ENCODE measurements at places on chromosomes 16 and 17.

GRCh38 chr17:38598536-38598935 lies 7.2 kb downstream of the SRCIN1 start:
- DNase-seq: no peak

GRCh38 chr17:40350689-40351358 lies 13.7 kb downstream of the GJD3 start:
- DNase-seq: no peak

DNA sequence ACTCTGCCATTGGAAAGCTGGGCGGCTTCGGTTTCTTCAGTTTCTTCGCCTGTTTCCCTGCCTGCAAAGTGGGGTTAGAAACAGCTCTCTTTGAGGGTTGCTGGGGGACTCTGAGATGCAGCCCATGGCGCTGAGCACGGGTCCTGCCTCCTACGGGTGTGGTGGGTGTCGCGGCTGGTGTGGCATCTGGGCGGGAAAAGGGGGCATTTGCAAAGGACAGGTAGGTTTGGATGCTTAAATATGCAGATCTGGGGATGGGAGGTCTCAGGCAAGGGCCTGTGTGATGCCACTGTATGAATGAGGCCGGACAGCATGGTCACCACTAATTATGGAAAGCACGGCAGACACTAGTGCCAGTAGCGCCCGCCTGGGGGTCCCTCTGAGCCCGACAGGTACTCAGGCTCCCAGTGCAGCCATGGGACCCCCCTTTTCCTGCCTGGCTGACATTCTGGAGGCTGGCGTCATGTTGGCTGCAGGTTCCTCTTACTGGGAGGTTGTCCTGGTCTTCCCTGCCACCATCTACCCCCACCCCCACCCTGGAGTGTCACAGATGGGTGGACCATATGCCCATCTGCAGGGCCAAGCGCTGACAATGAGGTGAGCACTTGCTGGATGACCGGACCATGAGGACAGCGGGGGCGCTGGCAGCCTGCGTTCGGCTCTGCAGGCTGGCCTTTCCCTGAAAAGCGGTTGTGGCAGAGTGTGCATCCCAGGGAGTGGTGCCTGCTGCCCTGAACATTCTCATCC lies 237.7 kb downstream of the SEC14L1 start:
- DNase-seq: no peak

DNA sequence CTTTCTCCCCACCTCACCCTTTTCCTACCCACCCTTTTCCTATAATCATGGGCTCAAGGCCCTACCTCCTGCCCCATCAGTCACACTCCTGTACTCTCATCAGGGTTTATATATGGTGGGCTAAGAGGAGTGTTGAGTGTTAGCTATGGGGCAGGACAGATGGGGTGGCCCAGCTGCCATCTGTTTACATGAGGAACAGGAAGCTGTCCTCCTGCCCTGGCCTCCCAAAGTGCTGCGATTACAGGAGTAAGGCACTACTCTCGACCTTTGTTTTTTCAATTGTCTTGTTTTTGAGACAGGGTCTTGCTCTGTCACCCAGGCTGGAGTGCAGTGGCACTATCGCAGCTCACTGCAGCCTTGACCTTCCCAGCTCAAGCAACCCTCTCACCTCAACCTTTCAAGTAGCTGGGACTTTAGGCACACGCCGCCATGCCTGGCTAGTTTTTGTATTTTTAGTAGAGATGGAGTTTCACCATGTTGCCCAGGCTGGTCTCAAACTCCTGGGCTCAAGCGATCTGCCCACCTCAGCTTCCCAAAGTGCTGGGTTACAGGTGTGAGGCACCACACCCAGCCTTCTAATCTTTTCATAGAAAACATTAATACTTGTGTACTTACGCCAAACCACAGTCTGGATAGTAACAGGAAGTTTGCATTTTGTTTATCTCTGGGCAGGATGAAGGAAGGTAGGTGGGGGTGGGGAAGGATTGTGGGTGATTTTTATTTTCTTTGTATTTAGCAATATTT lies 1.6 kb downstream of the TRADD start:
- no peak for DNase-seq

GRCh38 chr16:87000001-87000400 lies 317.2 kb downstream of the C16orf95 start:
- DNase-seq: no peak

DNA sequence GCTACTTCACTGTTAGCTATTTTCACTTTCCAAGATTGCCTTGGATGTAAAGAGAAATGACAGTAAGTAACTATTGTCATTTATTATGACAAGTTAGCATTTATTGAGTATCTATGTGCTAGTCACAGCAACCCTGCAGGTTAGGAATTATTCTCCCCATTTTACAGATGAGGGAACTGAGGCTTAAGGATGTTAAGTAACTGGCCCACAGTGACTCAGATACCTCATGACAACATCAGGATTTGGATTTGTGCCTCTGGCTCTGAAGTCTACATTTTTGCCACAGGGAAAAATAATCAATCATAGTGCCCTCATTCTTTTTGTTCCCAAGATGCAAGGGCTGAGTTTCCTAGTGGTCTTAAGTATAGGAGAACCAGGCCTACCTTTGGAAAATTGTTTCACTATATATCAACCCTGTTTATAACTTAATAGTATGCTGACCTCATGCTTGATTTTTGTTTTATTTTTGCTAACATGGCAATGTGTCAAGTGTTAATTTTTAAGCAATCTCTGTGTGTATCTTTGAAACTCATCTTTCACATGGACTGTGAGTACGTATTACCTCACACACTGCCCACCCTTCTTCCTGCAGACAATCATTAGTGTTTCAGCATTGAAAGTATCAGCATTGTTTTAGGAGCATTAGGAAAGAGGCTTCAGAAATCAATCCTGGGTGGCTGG lies 105.0 kb downstream of the TANGO6 start:
- DNase-seq: no peak

DNA sequence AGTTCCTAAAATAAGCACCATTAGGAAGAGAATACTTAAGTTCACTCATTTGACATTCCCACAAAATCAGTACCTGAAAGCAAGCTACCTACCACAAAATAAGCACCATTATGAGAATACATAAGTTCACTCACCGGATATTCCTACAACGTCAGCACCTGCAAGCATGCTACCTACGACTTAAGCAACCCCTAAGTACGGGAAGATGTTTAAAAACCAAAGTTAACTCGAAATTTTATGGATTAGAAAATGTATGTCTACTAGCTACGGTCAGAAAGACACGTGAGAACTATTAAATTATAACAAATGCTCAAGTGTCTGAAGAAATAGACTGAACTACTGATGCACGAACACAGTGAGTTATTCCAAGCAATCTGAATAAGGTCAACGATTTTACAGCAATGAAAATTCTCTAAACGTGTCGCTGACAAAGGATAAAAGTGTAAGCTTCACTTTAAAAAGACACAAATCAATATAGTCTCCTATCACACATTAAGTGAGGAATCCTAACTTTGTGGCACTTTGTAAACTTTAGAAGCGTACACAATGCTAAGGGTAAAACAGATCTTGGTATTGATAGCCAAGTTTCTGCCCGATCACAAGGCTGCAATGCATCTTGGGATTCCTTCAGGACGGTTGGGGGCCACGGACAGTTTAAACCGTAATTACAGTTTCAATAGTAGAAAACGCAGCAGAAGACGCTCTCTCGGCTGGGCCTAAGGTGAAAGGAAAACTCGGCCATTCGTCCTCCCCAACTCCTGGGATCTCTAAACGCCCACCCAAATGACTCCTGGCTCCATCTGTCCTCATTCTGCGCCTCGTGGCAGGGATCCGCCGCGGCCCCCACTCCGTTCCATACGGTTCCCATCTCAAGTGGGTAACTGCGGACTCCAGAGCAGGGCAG lies 1.3 kb downstream of the GSPT1 start:
- no peak for DNase-seq

- no peak for DNase-seq
Observed at GRCh38 chr16:74524926-74525325, 82.0 kb downstream of the GLG1 start.

GRCh38 chr17:48102798-48103715 lies 1.8 kb upstream of the CBX1 start:
- DNase-seq: no peak

DNA sequence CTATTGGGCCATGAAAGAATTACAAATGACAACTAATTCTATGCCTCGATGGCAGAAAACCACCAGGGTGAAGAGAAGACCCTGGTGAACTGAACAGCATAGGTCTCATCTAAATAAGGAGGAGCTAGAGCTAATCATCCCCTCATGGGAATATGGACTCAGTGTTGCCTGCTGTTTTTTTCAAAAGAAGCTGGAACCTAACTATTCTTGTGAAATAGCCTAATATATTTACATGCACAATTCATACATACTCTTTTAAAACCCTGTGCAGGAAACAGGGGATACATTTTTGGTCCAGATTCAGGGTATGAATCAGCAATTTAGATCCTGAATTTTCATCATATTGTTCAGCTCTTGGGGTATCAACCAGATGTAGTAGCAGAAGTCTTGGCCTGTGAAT lies 560.6 kb downstream of the TOX3 start:
- no peak for DNase-seq
